ENCODE measurements at places on chromosomes 1 and 21.

DNA sequence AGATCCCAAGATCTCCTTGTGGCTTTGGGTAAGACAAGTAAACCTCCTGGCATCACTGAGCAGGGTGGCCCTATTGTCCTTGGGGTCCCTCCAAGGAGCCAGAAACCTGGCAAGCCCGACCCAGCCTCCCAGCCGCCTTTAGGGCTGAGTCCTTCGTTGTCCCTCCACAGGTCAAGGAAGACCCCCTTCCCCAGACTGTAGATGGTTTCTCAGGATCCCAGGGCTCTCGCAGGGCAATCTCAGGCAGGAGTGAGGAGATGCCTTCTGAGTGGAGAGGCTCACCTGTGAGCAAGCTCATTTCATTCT, 71.6 kb upstream of the CSF3R start:
- no peak for DNase-seq

DNA sequence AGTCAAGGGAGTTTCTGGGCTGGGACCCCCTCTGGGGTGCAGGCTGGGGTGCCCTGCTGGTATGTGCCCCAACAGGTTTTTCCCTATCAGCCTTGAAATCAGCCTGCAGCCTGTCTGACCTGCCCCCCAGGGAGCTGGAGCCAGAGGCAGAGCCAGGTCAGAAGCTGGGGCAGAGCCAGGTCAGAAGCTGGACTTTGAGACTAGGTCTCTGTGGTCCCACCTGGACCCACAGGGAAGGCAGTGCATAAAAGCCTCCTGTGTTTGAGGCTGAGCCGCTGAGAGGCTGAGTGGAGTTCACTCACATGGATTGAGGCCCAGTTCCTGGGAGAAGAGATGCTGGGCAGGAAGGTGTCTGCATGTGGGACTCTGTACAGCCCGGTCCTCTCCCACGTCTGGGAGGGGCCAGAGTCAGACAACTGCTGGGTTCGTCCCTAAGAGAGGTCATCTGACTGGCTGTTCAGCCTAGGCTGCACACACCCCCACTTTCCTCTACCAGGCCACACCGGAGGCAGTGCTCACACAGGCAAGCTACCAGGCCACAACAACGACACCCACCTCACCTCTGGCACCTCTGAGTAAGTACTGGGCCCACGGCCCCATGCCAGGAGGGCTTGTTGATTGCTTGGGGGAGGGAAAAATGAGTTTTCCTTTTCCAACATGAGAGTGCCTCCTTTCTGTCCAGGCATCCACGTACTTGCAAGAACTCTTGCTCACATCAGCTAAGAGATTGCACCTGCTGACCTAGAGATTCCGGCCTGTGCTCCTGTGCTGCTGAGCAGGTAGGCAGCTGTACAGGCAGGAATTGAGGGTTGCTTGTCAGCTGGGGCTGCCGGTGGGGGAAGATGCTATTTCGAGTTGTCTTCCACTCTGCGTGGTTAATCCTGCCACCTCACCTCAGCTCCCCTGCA, at the start of gene ANXA9:
ANXA9 (plus strand) TSS at position 488 of the 908 bp plus-strand sequence. CDS start 814 bp downstream, outside the sequence.
- no peak for DNase-seq

- no peak for DNase-seq
Measured at GRCh38 chr1:156405670-156406069, 36.7 kb downstream of the RHBG start.

GRCh38 chr1:167221126-167221737, 546 bp downstream of the POU2F1 start:
- DNase-seq: no peak

- no peak for DNase-seq
Measured at GRCh38 chr1:72137656-72138055, 144.7 kb downstream of the NEGR1 start.

DNA sequence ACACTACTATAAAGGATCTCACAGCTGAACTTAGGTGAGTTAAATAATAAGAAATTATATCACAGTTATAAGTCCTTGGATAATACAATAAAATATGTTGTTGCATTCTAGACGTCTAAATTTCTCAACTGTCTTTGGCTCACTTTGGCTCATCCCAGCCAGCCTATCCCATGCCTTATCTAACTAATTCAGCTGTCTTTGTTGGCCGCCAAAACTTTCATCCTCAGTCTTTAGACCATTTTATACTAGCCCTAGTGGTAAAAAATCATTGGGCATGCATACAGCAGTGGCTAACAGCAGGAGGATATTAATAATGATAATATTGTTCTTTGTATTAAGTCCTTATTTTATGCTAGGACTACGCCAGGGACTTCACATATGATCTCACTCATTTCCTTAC, 59.3 kb downstream of the CCDC18 start:
- DNase-seq: no peak

GRCh38 chr1:238777551-238777950, 608.8 kb upstream of the CHRM3 start:
- DNase-seq: no peak

DNA sequence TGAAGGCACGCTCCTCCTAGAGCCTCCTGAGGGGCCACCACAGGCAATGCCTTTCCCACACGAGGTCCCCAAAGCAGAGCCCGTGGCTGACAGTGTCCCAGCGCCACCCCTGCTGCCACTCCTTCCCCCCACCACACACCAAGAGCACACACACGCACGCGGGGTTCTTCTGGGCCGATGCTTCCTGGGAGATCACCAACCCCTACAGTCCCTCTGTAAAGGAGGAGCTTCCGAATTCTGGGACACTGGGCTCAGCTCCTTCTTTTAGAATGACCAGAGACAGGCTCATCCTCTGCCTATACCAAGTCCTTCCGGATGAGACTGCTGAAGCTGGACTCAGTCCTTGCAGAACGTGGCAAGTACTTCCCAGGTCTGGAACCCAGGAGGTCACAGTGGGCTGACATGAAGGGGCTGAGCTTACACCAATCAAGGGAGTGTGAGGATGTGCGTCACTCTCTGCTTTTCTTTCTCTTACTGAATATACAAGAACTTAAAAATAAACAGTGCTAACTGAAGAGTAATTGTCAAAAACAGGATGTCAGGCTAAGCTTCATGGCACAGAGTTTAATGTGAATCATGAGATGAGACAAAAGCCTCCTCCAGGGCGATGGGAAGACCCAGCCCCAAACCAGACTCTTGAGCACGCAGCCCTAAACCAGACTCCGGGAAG, 12.7 kb downstream of the SSU72 start:
- DNase-seq: no peak

- DNase-seq: no peak
Measured at GRCh38 chr1:65056234-65056633, 89.9 kb upstream of the JAK1 start.

DNA sequence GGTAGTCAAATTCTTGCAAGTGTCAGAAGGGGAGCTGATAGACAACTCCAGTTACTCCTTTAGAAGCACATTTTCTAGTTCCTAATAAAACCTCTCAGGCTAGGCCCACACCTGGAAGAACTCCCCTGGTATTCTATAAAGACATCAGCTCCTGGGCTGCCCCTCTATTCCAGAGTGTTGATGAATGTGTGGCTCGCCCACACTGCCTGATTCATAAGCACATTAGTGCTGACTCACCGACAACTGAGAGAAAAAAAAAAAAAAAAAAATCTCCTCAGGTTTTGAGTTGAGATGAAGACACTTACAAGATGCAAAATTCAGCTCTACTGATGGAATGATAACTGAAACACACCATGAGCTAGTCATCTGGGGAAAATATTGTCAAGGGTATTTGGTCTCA, 188.1 kb downstream of the TNR start:
- no peak for DNase-seq

- no peak for DNase-seq
Measured at GRCh38 chr1:198030682-198031081, 113.5 kb downstream of the LHX9 start.

GRCh38 chr21:44939532-44940115, at the start of gene SLX9:
TSS of gene SLX9 (plus strand) at chr21:44940029. CDS start at chr21:44940058, 29 bp downstream.
- peak; percentile 72 for DNase-seq

DNA sequence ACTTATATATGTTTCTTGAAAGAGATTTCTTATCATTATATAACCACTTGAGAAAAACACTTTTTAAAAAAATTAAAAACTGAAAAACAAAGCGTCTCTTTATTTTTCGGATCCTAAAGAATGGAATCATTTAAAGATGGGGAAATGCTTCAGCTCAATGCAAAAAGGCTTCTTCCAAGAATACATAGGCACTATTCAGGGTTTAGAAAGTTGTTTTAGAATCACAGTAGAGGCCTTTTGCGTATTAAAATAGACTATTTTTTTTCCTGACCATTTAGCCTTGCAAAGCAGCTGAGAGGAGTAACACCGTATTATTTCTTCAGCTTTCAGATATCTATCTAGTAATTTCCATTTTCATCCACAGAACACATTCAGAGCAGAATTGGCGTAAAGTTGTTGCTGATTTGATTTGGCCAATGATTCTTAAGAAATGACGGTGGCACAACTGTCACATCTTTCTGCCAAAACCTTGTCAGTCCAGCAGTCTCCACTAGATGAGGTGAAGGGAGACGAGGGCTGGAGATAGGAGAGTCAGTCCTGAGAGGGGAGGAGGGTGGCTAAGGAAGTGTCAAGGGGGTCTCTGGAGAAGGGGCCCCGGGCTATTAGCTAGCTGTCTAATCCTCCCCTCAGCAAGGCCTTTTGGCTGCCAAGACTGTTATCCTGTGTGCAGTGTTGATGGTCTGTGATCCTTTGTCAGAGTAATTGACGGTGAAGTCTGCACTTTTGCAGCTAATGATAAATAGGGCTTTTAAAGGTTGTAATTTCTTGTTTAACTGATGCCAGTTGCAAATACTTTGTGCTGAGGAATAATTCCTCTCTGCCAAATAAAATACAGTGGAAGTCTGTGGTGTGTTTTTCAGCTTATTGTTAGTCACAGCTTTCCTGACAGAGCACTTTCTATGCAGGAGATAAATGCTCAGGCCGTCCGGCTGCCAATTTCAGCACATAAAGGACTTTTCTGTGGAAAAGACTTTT, 34.7 kb downstream of the PRRX1 start:
- no peak for DNase-seq

DNA sequence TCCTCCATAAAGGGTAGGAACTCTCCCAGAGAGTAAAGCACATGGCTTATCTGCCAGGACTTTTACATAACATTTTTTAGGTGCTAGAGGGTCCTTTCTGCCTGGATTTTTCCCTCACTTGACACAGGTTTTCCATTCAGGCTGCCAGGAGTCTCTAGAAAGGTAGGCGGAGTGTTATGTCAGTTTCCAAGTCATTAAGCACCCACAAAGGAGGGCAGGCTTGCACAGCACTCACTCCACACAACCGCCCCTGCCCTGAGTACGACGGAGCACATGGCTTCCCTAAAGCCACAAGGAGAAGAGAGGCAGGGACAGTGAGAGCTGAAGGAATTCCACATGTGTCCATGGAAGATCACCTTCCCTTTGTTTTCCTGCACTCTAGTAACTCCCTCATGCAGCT, 55.7 kb downstream of the CAPZB start:
- DNase-seq: no peak

DNA sequence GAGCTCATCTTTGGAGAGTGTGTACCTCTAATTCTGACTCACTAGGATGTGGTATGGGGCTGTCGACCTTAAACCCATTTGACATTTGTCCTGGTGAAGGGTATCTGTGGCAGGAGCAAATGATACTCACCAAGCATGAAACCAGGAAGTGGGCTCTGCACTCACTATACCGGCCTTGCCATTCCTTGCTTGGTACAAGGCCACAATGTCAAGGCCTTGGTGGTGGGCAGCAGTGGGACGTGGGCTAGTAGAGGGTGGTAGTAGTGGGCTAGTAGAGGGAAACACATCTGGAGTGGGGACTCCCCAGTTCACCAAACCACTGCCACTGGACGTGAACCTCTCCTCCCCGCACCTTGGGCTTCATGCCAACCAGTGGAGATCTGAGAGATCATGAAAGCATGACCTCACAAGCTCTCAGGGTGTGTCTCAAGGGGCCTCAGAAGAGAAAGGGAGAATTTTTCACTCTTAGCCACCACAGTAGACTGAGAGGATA, 11.5 kb downstream of the TNFSF4 start:
- DNase-seq: no peak

GRCh38 chr1:234409328-234409727, 36.1 kb downstream of the COA6 start:
- peak; percentile 15 for DNase-seq

GRCh38 chr1:20165522-20165951, 20.4 kb upstream of the UBXN10 start:
- no peak for DNase-seq

DNA sequence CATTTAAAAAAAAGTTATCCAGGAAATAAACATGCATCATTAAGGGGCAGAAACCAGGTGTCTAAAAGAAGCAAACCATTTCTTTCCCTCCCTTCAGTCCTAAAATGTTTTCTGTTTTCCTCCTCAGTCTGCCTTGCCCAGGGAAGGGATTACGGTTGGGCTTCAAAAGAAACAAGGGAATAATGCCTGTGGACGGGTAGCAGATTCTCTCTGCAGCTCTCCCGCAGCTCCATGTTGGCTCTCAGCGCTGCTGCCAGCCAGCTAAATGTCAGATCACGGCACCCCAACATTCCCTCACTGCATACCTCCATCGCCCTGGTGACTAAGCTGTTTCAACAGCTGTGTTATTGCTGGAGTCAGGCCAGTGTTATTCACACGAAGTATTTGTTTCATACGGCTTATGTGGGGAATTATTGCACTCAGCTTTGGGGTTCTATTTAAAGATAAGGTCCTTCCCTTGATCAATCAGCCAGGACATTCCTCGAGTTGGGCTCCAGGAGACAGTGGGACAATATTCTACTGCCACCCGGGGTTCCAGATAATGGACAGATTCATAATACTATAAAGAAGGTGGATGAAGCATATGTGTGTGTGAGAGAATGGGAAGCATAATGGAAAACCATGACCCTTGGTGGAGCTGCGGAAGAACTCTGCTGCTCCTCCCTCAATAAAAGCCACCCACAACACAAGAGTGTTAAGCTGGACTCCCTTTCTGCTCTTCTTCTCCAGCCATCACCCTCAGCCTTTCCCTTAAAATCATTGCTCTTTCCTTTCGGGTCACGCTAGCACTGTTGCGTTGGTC, 58.2 kb downstream of the WLS start:
- no peak for DNase-seq

GRCh38 chr1:170568197-170568596, 36.2 kb downstream of the GORAB start:
- DNase-seq: no peak

GRCh38 chr1:24498589-24498988, 4.0 kb upstream of the RCAN3 start:
- no peak for DNase-seq

DNA sequence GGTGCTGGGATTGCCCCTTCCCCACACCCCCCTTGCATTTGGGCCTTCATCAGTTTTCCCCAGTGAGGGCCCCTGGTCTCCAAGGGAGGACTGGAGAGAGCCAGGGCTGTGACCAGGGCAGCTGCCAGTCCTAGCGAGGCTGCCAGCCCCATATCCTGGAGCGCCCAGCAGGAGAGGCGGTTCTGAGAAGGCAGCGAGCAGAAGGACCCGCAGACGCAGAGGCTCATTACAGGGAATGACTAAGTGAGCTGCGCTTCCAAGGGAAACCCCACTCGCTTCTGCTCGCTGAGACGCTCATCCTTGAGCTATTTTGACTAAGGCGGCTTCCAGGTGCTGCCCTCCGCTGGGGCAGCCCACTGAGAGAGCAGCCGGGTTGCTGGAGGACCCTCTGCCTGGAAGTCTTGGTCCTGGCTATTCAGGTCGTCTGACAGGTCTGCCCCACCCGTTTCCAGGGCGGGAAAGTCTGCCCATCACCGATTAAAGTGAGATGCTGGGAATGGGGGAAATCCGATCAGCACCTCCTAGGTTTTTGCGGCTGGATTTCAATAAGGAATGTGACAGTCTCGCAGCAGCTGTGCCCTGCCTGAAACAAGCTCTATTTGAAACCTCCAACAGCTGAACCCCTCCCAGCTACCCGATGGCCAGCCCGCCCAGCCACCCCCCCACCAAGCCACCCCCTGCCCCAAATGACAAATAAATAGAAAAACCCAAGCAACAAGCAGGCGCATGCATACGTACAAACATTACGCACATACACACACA, 2.8 kb downstream of the KCNN3 start:
- no peak for DNase-seq

Data from stimulated activated CD4-positive, alpha-beta T cell treated with anti-CD3 and anti-CD28 coated beads, Interleukin-2, amount 100 ng/mL, for 4 hours (primary cell).